LHCN-M2 (cell line): ENCODE measurements at places on chromosomes 3 and 15.

- peak; percentile 70 for DNase-seq
These were observed 12.0 kb downstream of the MRPL46 start for GRCh38 chr15:88454867-88455810.

- no peak for DNase-seq
These were observed 128.6 kb downstream of the MYLK start for GRCh38 chr3:123755501-123755900.

GRCh38 chr15:98745650-98746374 is 97.5 kb downstream of the IGF1R start:
- DNase-seq = no peak

DNA sequence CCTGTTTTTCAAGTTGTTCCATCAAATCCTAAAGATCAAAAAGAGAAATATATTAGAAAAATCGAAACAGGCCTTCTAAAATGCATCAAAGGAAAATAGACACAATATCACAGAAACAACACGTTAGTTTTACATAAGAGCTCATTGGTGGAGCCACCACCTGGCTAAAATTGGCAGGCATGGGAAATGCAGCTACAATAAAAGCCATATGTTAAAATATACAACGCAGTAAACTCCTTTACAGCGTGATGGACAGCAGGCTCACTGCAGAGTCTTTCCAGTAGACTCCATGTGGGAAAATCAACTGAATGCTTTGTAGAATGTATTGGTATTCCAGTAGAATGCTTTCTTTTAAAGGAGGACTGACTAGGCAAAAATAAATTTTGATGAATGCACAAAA is 40.9 kb upstream of the MYO5C start:
- no peak for DNase-seq

DNA sequence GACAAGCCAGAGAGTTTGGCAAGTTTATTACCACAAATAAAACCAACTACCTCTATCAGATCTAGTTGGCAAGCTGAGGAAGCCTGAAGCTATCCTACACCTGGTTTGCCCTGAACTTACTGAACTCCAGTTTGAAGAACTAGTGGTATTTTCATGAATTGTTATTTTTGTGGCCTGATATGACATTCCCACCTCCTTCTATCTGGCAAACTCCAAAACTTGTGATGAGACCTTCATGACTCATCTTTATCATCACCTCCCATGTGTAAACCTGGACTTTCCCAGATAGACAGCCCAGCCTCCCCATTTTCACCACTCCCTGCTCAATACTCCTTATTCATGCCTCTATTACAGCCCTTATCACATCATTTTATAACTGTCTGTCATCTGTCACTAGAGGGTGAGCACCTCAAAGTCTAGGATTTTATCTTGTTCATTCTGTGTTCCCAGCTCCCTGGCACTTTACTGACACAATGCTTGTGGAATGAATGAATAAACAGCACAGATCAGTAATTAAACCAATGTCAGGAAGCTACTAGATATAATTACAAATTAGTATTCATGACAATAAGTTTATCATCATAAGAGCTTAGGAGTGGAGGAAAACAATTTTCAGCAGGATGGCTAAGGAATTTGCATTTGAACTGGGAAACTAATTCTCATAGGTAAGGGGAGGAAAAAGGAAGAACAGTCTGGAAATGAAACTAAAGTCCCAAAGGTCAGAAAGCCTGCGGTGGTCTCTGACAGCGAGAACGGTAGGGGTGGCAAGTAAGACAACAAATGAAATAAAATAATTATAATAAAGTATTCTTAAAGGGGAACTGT is 13.2 kb upstream of the TRANK1 start:
- peak; percentile 49 for DNase-seq

DNA sequence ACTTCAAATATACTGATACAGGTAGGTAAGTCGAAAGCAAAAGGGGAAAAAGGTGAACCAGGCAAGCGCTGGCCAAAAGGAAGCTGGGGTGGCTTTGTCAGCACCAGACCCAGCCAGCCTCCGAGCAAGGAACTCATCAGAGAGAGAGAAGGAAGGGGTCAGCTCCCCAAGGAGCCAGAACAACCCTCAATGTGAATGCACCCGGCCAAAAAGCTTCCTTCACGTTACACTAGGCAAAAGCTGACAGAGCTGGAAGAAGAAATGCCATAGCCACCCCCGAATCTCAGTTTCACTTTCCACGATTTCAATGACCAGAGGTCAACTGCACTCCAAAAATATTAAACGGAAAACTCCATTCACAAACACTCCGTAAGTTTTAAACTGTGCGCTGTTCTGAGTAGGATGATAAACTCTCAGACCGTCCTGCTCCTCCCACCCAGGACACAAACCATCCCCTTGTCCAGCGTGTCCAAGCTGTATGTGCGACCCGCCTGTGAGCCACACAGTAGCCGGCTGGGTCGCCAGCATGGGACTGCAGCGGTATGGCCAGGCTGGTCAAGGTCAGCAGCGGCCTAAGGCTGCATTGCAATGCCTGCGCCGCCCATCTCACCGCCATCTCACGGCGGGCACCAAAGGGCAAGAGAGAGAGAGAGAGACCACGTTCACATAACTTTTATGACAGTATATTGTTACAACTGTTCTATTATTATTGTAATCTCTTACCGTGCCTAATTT is 29.7 kb downstream of the CYFIP1 start:
- DNase-seq = no peak

DNA sequence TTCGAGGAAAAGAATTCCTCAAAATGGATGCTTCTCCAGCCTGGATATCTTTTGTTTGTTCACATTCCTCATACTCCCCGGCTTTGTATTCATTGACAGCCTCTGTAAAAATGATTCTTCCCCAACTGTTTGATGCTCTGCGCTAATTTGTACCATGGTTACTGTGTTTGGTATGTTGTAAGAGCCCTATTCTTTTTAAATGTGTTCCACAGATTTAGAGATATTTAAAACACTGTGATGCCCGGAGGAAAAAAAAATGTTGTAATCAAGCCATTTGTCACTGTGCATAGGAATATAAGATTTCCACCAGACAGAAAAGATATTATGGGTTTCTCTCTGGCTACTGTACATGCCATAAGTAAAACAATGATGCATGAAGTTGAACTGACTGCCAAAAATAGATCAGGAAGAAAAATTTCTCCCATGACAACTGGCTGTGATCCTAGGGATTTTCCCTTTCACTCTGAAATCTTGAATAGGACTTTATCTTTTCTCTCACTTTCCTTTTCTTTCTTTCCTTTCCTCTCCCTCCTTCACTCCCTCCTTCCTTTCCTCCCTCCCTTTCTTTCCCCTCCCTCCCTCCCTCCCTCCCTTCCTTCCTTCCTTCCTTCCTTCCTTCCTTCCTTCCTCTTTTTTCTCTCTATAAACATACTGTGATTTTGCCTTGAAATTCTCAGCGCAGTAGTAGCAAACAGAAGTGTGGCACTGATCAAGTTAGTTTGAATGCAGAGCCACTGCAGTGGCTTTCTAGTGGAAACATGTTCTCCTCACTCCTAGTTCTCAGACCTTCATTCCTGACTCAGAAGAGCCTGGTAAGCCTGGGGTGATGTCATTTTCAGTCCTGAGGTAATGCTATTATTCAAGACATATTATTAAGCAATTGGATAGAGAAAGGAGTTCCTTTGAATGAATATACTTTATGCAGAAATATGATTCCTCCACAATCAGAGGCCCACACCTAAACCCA is 254.9 kb upstream of the TBL1XR1 start:
- peak; percentile 81 for DNase-seq

GRCh38 chr15:46300716-46301115 is 665.9 kb downstream of the SQOR start:
- DNase-seq = no peak

GRCh38 chr15:51576911-51577500 is 45.6 kb downstream of the DMXL2 start:
- DNase-seq = peak; percentile 43

DNA sequence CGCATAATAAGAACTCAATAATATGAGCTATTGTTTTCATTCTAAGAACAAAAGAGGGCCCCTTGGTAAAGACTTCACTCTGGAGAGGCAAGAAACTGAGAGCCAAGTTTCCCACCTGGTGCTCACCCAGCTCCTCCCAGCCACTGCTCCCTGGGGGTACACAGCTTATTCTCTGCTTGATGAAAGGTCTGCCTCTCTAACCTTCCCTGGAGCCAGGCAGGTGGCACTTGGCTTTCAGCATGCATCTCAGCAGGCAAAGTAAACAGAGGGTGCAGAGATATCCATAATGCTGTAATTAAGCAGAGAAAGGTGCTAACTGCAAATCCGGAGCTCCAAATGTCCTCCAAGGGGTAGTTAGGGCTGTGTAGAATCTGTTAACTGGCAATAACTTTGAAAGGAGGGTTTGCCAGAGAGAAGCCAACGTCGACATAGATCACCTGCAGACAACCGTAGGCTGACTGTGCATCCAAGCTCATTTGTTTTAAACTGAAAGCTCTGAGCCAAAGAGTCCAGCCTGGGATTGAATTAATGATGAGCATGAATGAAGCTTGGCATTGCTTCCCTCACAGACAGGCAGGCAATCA is 159.6 kb upstream of the PROK2 start:
- DNase-seq = no peak

DNA sequence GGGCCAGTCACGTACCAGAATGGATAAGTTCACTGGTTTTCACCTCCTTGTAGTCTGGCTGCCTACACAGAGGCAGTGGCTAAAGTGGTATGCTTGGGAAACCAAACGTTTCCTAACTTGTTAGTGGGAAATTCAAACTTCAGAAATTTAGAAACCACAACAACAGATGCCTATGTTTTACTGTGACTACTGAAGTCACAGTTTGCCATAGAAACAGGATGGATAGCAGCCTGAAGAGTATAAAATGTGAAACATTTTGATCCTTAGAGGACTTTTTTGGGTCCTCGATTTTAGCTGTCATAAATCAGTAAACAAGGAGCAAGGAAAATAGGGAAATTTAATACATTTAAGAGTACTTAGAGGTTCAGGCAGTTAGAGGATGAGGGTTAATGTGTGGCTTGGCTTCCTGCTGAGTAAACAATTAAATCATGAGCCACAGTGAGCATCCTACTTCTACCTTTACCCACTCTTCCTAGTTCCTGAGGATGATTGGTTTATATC is 48.6 kb downstream of the CMSS1 start:
- peak; percentile 89 for DNase-seq

DNA sequence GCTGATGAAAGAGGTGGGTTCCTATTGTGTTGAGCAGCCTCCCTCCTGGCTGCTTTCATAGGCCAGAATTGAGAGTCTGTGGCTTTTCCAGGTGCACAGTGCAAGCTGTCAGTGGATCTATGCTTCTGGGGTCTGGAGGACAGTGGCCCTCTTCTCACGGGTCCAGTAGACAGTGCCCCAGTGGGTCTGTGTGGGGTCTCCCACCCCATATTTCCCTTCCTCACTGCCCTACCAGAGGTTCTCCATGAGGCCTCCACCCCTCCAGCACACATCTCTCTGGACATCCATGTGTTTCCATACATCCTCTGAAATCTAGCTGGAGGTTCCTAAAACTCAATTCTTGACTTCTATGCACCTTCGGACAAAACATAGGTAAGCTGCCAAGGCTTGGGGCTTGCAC is 201.2 kb downstream of the FAM43A start:
- DNase-seq = no peak

DNA sequence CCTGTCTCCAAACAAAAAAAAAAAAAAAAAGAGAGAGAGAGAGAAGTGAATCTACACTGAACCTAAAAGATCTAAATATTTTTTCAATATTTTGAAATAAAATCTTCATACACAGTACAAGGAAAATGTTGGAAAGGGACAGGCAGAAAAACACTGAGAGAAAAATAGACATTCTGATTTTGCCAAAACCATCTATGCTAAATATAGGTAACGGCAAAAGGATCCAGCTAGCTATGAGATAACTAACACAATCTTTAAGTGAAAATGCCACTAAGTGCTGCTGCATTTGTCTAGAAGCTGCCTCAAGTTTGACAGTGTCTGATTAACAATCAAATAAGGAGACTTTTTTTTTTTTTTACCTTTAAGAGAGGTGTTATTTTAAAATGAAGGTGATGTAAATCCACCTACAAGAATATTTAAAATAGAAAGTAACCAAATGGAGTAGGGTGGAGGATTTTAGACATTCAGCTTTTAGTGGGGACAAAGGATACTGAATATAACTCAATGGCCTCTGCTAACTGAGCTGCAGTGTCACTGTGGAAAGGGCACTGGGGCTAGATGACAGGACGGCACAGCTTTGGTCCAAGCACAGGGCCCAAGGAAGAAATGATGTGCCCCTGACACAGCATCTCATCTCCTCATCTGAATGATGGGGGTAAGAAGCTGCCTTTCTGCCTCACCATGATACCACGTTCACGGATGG is 62.4 kb downstream of the HACD2 start:
- DNase-seq = no peak

DNA sequence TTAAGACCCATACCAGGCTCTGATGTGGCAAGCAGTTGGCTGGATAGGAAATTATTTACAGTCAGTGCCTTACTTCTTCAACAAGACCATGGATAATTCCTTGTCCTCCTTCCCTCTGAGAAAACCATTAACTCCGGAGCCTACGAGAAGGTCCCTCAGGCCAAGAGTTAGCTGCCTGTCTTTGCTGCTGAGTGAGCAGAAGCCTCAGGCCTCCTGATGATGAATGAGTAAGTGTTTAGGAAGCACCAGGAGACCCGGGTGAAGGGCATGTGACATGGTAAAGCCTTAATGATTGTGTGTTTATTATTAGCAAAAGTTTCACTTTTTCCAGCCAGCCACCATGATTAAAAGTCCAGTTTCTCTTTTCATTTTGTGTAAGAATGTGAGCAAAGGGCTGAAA is 174.9 kb upstream of the TOPAZ1 start:
- peak; percentile 13 for DNase-seq
